ENCODE measurements at places on chromosomes 11 and 22.

- DNase-seq: no peak
Measured at GRCh38 chr11:66450560-66450959, 11.9 kb upstream of the MRPL11 start.

GRCh38 chr11:35478471-35479091, 46.8 kb downstream of the PAMR1 start:
- DNase-seq: no peak

- DNase-seq: no peak
Measured at GRCh38 chr22:37464181-37464580, 22.0 kb downstream of the MFNG start.

- DNase-seq: no peak
Measured at GRCh38 chr11:116294630-116295029, 478.2 kb downstream of the BUD13 start.

- no peak for DNase-seq
Measured at GRCh38 chr11:121153472-121153871, 52.4 kb downstream of the TECTA start.

GRCh38 chr11:23359297-23359696, 499.0 kb upstream of the CCDC179 start:
- no peak for DNase-seq

GRCh38 chr11:86658534-86658933, 13.9 kb downstream of the ME3 start:
- no peak for DNase-seq

DNA sequence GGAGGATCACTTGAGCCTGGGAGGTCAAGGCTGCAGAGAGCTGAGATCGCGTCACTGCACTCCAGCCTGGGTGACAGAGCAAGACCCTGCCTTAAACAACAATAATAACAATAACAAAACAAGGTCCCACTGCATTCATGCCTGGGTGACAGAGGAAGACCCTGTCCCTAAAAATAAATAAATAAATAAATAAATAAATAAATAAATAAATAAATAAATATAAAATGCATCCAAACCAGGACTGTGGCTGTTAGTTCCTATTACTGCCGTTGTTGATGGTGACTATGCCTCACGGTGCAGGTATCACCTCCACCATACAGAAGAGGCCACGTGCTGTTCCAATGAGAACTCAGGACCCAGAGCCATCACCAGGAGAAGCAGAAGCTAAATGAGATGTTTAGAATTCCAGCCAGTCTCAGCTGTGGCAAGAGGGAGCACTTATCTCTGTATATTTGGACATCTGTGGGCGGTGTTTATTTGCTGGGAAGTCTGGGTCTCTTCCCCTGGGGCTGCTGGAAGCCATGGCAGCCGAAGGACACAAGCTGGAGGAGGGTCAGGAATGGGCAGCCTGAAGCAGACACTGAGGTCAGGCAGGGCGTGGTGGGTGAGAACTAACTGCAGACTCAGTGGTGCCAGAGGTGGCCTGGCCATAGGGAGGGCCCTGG, 21.6 kb downstream of the C11orf86 start:
- no peak for DNase-seq

- DNase-seq: no peak
Measured at GRCh38 chr11:102110761-102111010, 439 bp downstream of the YAP1 start.

DNA sequence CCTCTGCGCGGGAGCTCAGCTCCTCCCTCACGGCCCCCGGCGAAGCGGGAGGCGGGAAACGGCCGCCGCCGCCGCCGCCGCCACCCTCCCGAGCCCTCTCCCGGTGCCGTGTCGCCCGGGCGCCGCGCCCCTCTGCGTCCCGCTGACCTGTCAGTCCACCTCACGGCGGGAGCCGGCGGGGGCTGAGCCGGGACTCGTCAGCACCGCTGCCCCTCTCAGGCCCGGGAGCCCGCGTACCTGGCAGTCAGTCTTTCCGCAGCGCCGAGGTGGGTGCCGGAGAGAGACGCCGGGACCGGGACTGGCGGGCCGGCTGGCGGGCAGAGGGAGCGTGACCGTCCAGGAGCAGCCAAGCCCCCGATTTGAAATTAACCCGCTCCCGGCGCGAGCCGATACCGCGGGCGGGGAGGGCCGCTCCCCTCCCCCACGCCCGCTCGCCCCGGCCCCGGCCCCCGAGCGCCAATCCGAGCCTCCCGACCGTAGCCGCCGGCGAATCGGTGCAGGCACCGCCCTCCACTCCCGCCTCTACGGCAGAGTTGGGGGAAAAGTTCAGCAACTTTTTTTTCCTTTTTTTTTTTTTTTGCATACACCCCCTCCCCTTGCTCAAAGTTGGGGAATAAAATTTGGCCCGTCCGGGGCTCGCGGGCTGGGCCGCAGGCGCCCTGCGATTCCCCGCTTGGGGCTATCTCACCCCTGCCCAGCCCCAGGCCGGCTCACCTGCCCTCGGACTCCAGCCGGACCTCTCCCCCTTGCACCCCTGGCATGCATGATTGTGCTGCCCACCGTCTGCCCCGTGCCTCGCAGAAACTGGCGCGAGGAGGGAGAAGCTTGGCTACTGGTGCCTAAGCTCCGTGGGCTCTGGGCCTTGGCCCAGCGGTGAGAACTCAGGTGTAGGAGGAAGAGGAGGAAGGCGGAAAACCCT, 774 bp upstream of the E2F8 start:
- no peak for DNase-seq

DNA sequence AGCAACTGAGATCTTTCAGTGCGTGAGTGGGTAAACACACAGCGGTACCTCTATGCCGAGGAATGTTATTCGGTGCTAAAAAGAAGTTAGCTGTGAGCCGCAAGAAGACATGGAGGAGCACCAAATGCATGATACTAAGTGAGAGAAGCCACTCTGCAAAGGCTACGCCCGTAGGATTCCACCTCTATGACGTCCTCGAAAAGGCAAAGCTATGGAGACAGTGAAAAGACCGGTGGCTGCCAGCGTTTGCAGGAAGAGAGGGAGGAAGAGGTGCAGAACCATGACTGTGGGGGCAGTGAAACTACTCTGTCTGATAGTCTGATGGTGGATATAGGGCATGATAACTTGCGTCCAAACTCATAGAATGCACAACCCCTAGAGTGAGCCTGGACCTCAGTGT, 28.7 kb downstream of the IGF2 start:
- no peak for DNase-seq

GRCh38 chr11:120540744-120541465, 29.4 kb downstream of the GRIK4 start:
- DNase-seq: no peak

DNA sequence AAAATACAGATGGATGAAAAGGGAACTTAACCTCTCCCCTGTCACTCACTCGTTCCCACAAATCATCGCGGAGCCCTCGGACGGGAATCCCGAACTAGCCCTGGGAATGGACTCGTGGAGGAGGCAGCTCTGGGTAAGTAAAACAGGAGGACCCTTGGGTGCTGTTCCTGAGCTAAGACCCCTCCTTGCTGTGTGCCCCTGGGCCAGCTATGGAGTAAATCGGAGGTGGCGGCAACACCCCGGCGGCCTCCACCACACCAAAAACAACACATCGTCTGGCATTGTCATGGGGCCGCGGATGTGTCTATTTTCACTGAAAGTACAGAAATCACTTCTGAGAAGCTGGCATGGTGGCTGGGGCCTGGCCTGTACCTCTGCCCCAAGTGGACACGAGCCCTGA, 12.1 kb downstream of the CPT1A start:
- no peak for DNase-seq

GRCh38 chr11:128336203-128336602, 251.2 kb downstream of the ETS1 start:
- DNase-seq: no peak

- no peak for DNase-seq
Measured at GRCh38 chr11:76790251-76790650, 7.1 kb downstream of the TSKU start.

GRCh38 chr11:80214413-80214812, 773.6 kb upstream of the TENM4 start:
- no peak for DNase-seq

- no peak for DNase-seq
Measured at GRCh38 chr11:109088086-109088485, 333.9 kb upstream of the C11orf87 start.
